GM23248 (cell line): ENCODE measurements at places on chromosomes 13 and 19. TPM values are rescaled to one million over a fixed set of nuclear protein-coding genes. Genes with fewer than 3 reads are reported as not detected.
A peak's percentile ranks its signal among the peaks of the same experiment; 100 is the strongest.

- peak; percentile 76 for DNase-seq
These were observed 102.5 kb downstream of the GADD45B start for GRCh38 chr19:2578391-2578890.

GRCh38 chr13:99191336-99191899 lies 9.2 kb upstream of the UBAC2 start:
- DNase-seq, result no peak

- no peak for DNase-seq
These were observed 14.6 kb upstream of the GNA11 start for GRCh38 chr19:3079578-3079977.

PGLYRP2 gene
- total RNA-seq, result not detected in 2 replicates

DNA sequence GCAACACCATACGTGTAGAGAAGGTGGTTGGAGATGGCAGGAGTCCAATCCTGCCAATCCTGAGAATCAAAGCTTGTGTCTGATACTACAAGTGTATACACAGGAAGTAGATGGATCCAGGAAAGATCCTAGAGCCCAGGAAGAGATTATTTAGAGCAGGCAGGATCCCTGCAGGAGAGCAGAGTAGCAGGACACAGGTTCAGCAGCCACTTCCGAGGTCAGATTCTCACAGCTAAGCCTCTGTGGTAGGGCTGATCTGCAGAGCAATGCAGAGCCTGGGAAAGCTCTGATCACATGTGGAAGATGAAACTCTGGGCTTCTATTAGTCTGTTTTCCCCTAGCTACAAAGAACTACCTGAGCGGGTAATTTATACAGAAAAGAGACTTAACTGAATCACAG lies 28.5 kb upstream of the ZNF331 start:
- no peak for DNase-seq
